Endodermal cell (in vitro differentiated cells): ENCODE measurements at places on chromosomes 7 and 10. TPM values are rescaled to one million over a fixed set of nuclear protein-coding genes. Genes with fewer than 3 reads are reported as not detected.
A peak's percentile ranks its signal among the peaks of the same experiment; 100 is the strongest.

The XRCC2 gene
- total RNA-seq = 17.0 and 18.4 TPM in 2 replicates

The NAT16 gene
- 0.15 to 0.19 TPM in 2 of 3 replicates, not detected in the other for total RNA-seq

The IRF5 gene
- total RNA-seq = 0.31 and 0.52 TPM in 2 replicates

The PRKAR2B gene
- total RNA-seq = 7.3 and 8.6 TPM in 2 replicates

DNA sequence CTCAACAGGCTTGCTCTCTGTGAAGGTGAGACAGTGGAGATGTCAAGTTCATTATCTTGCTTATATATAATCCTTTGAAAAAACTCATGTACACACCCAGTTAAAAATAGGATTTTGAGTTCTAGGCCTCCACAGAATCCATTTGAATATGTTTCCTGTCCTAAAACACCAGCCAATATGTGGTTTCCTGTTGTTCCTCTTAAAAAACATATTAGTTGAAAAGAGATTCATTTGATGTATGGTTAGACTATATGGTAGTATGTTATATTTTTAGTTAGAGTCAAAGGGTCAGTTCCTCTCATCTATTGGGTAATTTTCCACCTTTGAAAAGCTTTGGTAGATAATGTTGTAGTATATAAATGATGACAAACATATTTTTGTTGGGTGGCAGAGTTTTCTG, 16.0 kb downstream of the PPP1R9A start:
- no peak for DNase-seq
- H3K4me3 ChIP-seq = no peak overlapping the region
- H3K27me3 ChIP-seq = no peaks in the 10 kb centered on the region
- no peaks in the 10 kb centered on the region for H3K36me3 ChIP-seq

- H3K4me1 ChIP-seq = no peaks in the 10 kb centered on the region
- no peaks in the 10 kb centered on the region for H3K36me3 ChIP-seq
- no peak overlapping the region for H3K4me3 ChIP-seq
- DNase-seq = no peak
These were observed 964.5 kb downstream of the CNTNAP2 start for GRCh38 chr7:147081117-147081516.

GRCh38 chr10:5404208-5405041, at the start of gene TUBAL3:
Gene TUBAL3 (minus strand): TSS chr10:5404828. CDS start chr10:5404792, 36 bp downstream.
- H3K27me3 ChIP-seq = no peaks in the 10 kb centered on the region
- H3K27ac ChIP-seq = no peak within 1 kb of the TSS
- DNase-seq = no peak
- H3K36me3 ChIP-seq = no peaks in the 10 kb centered on the region
- no peaks in the 10 kb centered on the region for H3K4me1 ChIP-seq
- H3K4me3 ChIP-seq = no peak within 1 kb of the TSS

DNA sequence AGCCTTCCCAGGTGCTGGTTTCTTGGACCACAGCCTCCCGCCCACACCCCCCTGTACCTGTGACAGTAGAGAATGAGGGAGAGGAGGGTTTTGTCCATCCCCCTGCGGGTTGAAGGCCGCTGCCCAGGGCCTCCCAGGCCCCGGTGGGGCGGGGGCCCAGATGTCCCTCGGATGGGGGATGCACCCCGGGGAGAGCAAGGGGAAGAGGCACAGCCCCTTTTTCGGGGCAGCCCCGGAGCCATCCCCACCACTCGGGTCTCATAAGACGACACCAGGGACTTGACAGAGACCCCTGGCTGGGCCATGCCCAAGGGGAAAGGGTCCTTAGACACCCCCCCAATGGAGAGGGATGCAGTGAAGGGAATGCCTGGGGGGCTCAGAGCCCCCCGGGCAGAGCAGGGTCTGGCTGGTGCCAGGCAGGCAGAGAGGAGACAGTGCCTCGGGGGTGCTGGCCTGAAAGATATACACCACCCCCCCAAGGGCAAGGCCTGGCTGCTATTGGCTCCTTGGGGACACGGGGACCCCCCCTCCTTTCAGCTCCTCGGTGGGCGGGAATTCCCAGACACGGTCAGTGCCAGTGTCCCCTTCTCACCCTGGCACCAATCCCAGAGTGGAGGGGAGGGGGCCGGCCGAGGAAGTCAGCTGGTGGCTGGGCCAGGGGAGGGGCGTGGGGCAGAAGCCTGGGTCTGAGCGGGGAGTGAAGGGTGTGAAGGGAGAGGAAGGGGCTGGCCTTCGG, 3.7 kb upstream of the SPACDR start:
- H3K4me1 ChIP-seq = no peaks in the 10 kb centered on the region
- DNase-seq = peak; percentile 39
- H3K27me3 ChIP-seq = no peaks in the 10 kb centered on the region
- H3K36me3 ChIP-seq = peaks cover 16% of the 10 kb centered on the region
- no peak overlapping the region for H3K4me3 ChIP-seq

- H3K4me1 ChIP-seq = no peaks in the 10 kb centered on the region
- DNase-seq = no peak
- peaks cover 7% of the 10 kb centered on the region for H3K27me3 ChIP-seq
- H3K27ac ChIP-seq = no peak overlapping the region
- H3K36me3 ChIP-seq = no peaks in the 10 kb centered on the region
These were observed 7.7 kb upstream of the RET start for GRCh38 chr10:43069211-43069515.

DNA sequence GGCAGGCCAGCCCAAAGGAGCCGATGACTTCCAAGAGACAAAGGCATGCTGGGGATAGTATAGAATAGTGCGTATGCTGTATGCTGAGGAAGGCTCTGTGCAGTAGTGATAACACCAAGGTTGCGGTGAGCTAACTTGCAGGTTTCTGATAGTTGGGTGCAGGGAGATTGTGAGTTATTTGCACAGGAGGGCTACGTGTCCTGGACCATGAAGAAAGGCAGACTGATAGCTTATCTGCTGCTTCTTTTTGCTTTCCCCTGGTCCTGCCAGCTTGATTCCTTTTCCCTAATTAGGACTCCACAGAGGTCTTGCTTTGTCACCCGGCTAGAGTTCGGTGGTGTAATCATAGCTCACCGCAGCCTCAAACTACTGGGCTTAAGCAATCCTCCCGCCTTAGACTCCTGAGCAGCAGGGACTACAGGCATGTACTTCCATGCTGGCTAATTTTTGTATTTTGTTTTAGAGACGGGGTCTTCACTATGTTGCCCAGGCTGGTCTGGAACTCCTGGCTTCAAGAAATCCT, 43.9 kb upstream of the ARHGAP12 start:
- peaks cover 11% of the 10 kb centered on the region for H3K36me3 ChIP-seq
- DNase-seq = no peak
- no peak overlapping the region for H3K27ac ChIP-seq
- H3K4me3 ChIP-seq = no peak overlapping the region

- no peak overlapping the region for H3K4me3 ChIP-seq
- no peaks in the 10 kb centered on the region for H3K4me1 ChIP-seq
- H3K36me3 ChIP-seq = no peaks in the 10 kb centered on the region
- peak; percentile 25 for DNase-seq
These were observed 1.9 kb downstream of the CHAT start for GRCh38 chr10:49615721-49616120.

DNA sequence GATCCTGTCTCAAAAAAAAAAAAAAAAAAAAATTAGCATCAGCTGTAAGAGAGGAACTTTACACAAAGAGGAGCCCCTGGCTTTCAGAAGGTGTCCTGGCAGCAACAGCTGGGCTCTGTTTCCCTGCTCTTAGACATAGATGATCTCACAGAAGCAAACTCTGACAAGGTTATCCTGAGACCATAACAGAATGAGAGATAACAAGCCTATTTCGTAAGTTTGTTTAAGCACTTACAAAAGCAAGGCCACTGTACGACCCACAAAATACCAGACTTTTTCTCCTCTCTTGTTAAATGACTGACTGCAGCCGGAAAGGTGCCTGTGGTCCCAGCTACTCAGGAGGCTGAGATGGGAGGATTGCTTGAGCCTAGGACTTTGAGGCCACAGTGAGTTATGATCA, 33.3 kb upstream of the OTUD1 start:
- DNase-seq = no peak
- H3K27me3 ChIP-seq = peaks cover 17% of the 10 kb centered on the region
- no peaks in the 10 kb centered on the region for H3K4me1 ChIP-seq
- H3K27ac ChIP-seq = no peak overlapping the region

DNA sequence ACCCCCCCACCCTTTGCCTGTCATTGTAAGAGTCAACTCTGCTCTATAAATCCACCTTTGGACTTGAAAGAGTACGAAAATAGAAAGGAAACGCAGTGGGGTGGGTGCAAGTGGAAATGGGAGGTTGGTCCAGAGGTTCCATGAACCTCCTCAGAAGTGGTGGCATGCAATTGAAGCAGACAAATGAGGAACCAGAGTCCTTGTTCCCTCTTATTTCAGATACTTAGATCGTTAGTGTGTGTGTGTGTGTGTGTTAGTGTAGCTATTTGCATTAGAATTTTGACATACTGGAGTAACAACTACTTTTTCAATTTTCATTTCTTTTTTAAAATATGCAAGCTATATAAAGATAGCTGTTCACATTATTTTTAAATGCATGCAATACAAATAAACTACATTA, 18.1 kb upstream of the TFAM start:
- peaks cover 44% of the 10 kb centered on the region for H3K36me3 ChIP-seq
- H3K27me3 ChIP-seq = no peaks in the 10 kb centered on the region
- no peak overlapping the region for H3K4me3 ChIP-seq
- H3K27ac ChIP-seq = no peak overlapping the region
- no peaks in the 10 kb centered on the region for H3K4me1 ChIP-seq
